Brain (organoid and tissue), 16 donors: ENCODE measurements at places on chromosomes 7 and 10. TPM values are rescaled to one million over a fixed set of nuclear protein-coding genes. Genes with fewer than 3 reads are reported as not detected.

FAM237B gene
- not detected for polyA plus RNA-seq

- DNase-seq: no peak
These were observed 735.9 kb downstream of the GATA3 start for GRCh38 chr10:8790390-8790789.

GRCh38 chr10:33484787-33485186, 150.3 kb upstream of the NRP1 start:
- no peak for DNase-seq

TCERG1L gene
- 7.8 TPM for polyA plus RNA-seq
